ENCODE measurements at places on chromosomes 7 and 10.

GRCh38 chr10:117411479-117412399 lies 36.5 kb upstream of the PDZD8 start:
- no peak for DNase-seq

GRCh38 chr7:87511510-87511909 lies 36.0 kb upstream of the ABCB4 start:
- DNase-seq = no peak

- DNase-seq = no peak
Observed at GRCh38 chr10:28151636-28152035, 151.2 kb downstream of the MPP7 start.

GRCh38 chr7:136117539-136117938 lies 140.4 kb upstream of the MTPN start:
- no peak for DNase-seq
